ENCODE measurements at places on chromosomes 16 and 17.

- no peak for DNase-seq
Observed at GRCh38 chr17:37292429-37293139, 83.2 kb upstream of the C17orf78 start.

GRCh38 chr16:75086281-75086680, 30.3 kb downstream of the LDHD start:
- peak; percentile 29 for DNase-seq

DNA sequence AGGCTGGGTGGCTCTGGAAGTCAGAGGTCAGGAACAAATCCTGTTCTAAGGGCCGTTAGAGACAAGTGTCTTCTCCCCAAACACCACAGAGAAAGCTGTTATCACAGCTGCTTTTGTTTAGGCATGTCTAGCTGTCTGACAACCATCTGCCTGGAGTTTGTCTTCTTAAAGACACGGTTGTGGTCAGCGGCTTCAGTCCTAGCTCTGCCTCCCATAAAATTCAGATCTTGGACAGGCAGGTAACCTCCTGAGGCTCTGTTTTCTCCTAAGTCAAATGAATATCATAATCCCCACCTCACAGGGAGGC, 2.3 kb upstream of the ITGA3 start:
- DNase-seq = peak; percentile 73

GRCh38 chr16:85810097-85810741, 10.7 kb downstream of the COX4I1 start:
- no peak for DNase-seq

GRCh38 chr17:35315283-35315682, 58.1 kb downstream of the SLFN11 start:
- peak; percentile 93 for DNase-seq

DNA sequence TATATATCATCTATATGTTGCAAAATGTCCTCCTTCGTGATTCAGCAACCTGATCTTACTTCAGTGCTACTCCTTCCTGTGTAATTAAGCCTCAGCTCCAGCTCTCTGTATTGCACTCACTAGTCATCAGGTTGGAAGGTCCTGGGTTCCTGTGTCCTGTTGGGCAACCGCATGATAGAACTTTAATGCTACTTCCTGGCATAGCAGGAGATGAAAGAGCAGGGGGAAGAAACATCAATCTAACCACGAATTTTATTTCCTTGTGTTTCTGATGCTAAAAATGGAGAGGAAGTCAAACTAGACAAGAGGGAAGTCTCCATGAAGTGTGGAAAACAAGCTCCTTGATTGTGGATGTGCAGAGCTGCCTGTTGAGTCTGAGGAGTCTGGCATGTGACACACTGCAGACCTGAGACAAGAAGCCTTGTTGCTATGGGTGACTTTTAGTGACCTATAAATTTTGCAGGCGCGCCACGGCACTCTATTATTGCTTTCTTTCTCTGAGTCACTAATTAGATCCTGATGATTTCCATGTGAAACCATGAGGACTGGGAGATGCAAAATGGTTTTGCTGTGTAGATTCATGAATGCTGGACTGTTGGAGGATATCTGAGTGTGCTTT, 25.6 kb downstream of the IGSF6 start:
- DNase-seq = peak; percentile 96

DNA sequence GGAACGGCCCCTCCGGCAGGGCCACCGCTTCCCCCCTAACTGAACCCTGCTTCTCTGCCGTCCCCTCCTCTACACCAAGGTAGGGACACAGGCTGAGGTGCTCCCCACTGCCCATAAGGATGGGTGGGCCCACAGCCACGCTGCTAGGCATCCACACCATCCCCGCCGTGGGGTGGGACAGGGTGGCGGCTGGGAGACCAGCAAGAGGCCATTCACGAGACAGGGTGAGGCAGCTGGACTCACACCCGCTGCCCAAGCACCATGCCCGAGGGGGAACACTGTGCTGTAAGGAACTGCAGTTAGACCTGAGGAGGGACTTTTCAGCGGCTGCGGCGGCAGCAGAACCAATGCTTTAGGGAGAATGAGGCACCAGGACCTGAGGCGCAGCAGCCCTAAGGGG, 47.5 kb upstream of the RRN3 start:
- no peak for DNase-seq

- peak; percentile 29 for DNase-seq
Observed at GRCh38 chr16:60203525-60204124, 1469.5 kb upstream of the GOT2 start.

- DNase-seq = no peak
Observed at GRCh38 chr17:74512624-74513091, 18.6 kb downstream of the CD300LB start.

- DNase-seq = no peak
Observed at GRCh38 chr17:12683299-12683698, 17.6 kb downstream of the MYOCD start.

- no peak for DNase-seq
Observed at GRCh38 chr16:505479-506245, 21.9 kb upstream of the CAPN15 start.

GRCh38 chr16:46885960-46886763, 2.0 kb downstream of the GPT2 start:
- peak; percentile 7 for DNase-seq

DNA sequence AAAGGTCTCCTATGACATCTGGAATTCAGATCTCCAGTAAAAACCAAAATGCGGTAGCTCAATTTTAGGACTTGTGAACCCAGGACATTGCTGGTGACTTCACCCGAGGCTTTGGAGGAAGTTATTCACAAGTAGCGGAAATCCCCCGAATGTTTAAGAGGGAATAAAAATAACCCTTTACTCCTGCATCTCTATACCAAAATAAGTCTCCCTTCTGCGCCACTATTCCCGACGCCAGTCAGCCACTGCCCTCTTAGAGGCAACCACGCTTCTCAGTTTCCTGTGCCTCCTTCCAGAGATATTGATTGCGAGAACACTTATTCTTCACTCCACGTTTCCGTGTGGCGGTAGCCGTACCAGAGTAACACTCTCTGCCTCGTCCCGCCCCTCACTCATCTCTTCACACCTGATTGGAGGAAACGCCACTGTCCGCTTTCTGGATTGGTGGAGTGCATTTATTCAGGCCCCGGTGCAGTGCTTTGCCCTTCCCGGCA, 27.4 kb downstream of the EMP2 start:
- no peak for DNase-seq

DNA sequence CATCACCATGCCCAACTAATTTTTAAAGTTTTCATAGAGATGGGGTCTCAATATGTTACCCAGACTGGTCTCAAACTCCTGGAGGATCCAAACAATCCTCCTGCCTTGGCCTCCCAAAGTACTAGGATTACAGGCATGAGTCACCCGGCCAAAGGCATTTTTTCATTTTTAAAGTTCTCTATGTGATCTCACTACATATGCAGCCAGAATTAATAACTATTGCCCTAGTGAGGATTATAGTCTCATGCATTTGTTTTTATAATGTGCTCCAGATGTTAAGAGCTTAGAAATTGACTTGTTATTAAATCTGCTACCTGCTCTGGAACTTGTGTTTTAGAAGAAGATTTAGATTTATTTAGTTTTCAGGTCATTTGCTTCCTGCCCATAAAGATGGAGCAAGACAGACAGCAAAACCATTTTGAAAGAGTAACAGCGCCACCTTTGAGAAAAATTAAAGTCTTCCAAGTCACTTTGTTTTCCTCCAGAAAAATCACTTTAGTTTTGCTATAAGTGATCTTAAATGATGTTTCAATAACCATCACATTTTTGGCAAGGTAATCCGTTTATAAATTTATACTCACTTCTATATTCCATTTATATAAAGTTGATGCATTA, 79.5 kb downstream of the CA4 start:
- DNase-seq = peak; percentile 50

DNA sequence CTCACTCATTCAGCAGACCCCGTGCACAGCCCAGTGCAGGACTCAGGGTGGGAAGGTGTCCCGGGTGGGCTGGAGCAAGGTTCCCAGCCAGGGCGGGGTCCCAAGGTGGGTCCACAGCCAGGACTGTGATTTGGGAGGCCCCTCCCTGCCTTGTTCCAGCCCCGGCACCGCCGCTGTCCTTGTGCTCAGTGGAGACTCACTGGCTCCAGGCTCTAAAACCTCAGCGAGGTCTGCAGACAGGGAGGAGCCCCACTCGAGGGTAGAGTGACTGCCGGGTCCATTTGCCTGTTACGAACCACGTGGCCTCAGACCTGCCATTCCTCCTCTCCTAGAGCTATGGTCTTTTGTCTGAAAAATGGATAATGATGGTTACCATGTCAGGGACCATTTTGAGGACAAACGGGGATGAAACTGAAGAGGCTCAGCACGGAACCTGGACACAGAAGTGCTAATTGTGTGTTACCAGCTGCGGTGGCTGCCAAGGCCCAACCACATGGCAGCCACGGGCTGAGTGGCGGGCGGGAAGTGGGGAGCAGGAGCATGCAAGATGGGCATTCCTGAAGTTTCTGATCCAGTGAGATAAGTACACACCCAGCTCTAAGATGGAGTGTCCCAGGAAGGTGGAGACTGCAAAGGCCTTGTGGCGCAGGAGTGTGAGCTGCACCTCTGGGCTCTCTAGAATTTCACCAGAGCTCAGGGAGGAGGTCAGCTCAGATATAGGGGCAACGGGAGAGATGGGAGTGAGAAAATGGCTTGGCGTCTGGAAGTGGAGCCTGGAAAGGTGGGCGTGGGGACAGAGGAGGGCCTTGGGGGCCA, 317.6 kb downstream of the SEC14L1 start:
- no peak for DNase-seq

- no peak for DNase-seq
Observed at GRCh38 chr17:7977805-7978204, 24.6 kb upstream of the GUCY2D start.

- DNase-seq = no peak
Observed at GRCh38 chr17:49522357-49522890, 27.3 kb downstream of the NGFR start.

- no peak for DNase-seq
Observed at GRCh38 chr16:1607971-1608370, 3.9 kb downstream of the IFT140 start.

- peak; percentile 90 for DNase-seq
Observed at GRCh38 chr16:27222249-27223225, 19.2 kb downstream of the KDM8 start.
